ENCODE measurements at places on chromosomes 2 and 18.

GRCh38 chr2:203797276-203797675 lies 70.3 kb upstream of the CTLA4 start:
- DNase-seq: no peak

DNA sequence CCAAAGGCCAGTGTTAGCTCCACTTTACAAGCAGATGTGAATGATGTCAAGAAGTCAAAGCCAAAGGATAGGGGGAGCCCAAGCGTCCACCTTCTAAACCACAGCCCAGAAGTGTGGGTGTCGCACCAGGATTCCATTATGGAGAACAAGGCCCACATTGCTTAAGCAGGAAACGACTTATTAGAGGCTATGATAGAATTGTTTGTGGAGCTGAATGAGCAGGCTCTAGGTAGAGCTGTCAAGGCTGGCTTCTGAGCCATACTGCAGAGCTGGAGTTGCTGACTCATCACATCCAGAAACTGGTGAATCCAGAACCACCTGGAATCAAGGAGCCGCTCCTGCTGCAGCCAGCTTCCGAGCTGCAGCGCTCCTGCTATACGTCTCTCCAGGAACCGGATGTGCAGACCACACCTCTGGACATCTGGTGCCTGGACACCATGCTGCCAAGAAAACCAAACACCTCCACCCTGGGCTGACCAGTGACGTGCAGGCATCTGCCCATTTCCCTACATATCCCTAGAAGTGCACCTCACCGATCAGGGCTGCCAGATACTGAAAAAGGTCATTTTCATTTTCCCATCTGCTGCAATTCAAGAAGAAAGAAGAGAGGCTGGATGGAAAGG lies 6.2 kb upstream of the TWIST2 start:
- no peak for DNase-seq

DNA sequence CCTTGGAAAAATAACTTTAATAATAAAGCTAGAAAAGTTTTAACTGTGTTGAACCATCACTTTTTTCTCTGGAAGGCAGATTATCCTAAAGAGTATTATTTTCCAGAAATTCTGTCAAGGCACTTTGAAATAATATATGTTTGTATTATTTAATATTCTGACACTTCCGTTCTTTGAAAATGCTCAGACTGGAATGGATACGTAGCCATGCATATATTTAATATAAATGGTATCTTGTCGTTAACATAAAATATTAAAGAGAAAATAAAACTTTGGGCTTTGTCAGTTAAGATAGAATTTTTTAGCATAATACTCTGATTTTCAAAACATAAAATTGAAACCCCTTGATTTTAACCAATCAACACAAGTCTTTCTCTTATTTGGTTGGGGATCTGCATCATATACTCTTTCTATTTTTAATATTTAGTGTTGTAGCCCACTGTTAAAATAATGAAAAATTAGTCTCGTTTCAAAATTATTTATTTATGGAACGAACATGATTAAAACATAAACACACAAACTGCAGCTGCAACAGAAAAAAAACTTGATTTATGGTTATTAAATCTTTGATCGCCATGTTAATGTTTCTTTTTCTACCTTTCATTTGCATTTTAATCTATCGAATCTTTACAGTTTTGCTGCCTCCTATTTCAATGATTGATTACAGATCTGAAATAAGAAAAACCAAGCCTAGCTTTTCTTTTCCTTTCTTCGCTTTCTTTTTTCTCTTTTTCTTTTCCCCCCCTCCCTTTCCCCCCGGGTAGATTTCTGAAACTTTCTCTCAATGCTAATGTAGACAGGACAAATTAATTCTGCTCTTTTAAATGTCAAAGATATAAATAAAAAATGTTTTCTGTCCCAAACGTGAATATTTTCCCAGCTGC lies 145.5 kb downstream of the MEIS1 start:
- no peak for DNase-seq

GRCh38 chr2:73903313-73903712 lies 10.5 kb downstream of the ACTG2 start:
- no peak for DNase-seq

DNA sequence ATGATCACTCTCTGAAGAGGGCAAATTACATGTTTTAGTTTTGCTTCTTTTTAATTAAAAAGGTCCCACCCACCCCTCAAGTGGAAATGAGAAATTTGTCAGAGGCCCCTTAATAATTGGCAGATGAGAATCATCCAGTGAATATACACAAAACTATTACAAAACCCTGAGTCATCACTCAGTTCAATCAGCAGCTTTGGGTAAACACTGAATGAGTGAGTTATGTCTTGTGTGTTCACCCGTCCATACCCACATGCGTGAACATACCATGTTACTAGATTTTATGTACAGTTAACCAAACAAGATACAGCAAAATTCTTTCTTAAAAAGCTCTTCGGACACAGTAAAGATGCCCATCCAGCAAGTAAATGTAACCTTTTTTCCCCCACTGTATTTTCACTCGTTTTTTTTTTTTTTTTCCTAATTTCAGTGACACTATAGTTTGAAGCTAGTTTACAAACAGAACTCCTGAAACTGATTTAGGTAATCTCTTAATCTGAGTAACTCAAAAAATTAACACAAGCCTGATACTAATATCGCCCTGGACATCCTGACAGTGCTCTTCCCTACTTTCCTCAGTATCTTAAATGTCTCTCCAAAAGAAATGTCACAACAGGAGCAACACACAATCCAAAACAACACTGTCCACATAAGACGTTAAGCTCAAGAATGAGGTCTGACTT lies 1.4 kb downstream of the PSME4 start:
- DNase-seq: no peak
